ENCODE measurements at places on chromosomes 2 and 18.
A peak's percentile ranks its signal among the peaks of the same experiment; 100 is the strongest.

DNA sequence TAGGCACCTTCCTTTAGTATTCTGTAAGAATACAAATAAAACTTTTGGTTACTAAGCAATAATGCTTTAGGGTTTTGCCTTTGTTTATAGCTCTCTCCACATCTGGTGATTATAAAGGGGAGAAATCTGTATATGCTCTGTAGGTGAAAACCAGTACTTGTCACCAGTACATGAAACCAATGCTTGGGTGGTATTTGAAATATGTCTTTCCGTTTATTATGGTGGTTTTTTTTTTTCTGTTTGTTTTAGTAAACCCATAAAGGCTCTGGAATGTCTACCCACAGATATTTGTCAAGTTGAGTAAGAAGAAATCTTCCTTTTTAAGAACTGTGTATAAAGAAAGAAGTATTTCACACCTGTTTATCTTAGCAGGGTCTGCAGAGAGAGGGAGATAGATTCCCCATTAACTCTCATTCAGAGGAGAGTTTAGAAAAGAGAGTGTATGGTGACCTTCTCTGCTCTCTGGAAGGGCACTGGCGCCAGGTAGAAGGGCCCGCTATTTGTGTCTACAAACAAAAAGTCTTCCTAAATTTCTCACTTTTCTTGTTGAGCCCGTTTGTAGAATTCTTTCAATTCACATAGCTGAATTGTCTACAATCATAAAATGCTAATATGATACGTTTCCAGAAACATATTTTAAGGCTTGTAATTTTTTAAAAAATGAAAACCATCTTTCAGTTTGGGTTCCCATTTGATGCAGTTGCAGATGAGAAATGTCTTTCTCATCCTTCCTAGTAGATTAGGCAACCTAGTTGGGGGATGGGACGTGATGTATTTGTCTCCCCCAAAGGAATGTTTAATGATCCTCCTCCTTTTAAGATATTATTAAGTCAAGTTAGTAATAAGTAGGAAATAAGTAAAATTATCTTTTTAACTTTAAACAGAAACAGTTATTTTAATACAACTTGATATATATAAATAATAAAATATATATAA, 33.9 kb downstream of the MAP3K20 start:
- no peak for DNase-seq

GRCh38 chr2:149170911-149171310, 132.4 kb downstream of the LYPD6B start:
- no peak for DNase-seq

DNA sequence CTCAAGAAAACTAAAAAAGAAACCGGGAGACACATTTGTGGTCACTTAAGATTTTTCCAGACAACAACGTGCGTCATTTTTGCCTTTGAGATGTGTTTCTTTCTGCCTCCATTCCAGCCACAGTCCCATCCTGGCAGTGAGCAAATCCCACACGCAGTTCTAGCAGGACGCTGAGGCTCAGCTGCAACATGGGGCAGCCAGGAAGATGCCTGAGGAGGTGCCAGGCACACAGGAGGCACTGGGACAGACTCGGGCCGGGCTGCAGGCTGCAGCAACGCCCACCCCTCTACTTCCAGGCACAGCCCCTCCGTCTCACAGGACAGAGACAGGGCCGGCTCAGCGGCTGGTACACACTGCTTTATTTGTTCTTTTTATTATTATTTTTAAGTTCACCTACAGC, 13.1 kb downstream of the KLF11 start:
- DNase-seq, result no peak

DNA sequence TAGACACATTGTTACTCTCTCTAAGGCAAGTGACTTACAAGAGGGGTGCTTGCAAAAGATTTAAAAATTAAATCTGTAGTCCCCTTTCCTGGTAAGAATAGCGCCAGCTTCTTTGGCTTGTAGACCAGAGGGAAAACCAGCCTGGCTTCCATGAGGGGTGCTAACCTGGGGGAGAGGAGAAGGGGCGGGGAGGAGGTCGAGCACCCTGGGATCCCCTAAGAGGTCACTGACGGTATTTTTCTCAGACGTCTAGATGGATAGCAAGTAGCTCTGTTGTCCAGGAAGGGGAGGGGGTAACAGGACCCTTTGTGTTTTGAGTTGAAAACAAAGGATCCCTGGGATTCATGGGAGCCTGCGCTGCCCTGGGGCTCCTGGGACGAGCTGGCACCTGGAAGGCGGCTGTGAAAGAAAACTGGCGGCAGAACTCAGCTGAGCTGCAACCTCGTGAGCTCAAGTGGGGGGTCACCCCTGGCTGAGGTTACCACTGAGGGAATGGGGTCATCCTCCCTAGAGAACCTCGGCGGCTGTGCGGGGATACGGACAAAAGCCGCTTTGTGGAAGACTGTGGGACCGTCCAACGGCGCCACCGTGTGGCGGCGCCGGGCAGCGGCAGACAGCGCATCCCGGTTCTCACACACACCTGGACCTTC, 37.8 kb upstream of the MRPL19 start:
- DNase-seq, result peak; percentile 21

DNA sequence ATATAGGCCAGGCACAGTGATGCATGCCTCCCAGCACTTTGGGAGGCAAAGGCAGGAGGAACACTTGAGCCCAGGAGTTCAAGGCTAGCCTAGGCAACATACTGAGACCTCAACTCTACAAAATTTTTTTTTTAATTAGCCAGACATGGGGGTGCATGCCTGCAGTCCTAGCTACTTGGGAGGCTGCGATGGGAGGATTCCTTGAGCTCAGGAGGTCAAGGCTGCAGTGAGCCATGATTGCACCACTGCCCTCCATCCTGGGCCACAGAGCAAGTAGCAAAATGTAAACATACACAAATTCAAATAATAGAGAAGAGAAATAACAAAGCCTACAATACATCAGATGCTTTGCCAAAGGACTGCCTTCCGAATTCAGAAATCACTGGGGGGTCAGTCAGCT, 7.0 kb upstream of the SP3 start:
- DNase-seq, result no peak

GRCh38 chr2:207251022-207251421, 85.3 kb upstream of the KLF7 start:
- DNase-seq, result no peak

GRCh38 chr2:29052807-29053206, 21.5 kb downstream of the PCARE start:
- DNase-seq, result no peak

- no peak for DNase-seq
Observed at GRCh38 chr2:2575181-2575577, 244.1 kb upstream of the MYT1L start.

DNA sequence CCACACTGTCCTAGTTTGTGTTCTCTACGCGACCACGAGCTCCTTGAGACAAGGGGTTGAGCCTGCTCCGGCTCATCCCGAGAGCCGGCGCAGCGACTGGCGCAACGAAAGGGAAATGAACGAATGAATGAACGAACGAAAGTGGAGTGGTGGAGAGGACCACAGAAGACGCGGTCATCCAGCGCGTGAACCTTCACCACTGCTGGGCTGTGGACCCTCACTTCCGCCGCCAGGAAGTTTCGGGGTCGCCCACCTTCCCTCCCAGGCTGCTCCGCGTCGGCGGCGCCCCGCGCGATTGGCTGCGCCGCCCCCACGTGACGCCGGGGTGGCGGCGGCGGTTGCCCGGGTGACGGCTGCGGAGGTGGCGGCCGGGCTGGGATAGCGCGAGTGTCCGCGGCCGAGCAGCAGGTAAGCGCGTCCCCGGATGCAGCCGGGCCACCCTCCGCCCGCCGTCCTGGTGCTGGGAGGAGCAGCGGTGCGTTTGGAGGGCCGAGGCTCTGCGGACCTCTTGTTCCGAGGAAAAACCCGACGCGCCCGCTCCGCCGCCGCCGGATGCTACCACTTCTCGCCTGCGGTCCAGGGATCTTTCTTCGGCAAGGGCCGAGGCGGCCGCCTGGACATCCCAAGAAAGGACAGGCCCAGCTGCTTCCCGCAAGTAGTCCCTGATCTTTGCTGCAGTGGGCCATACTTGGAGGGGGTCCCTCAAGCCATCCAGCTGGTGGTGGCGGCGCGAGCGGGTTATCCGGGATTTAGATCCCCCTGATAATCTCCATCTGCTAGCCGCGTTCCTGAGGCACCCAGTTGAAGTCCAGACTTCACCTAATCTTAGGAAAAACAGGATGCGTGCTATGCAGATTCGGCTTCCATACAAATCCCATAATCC, at the start of gene ARMC9:
Gene ARMC9 (plus strand): TSS at position 341 of the 883 bp plus-strand sequence. CDS start 7,608 bp downstream, outside the sequence.
- DNase-seq, result peak; percentile 41

DNA sequence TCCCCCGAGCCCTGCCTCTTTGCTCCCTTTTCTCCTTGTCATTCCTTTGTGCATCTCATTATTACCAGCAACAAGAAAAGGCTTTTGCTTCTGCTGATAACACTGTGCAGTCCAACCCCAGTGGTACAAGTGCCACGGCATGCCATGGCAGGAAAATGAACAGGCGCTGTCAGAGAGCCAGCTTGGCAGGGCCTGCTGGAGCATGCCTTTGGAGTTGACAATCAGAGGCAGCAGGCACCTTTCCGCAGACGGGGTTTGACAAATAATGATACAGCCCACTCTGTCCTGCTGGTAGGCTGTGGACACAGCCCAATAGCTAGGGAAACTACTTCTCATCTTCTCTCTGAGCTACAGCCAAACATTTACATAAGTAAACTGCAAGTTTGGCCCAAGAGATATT, 243.9 kb upstream of the LRRTM1 start:
- no peak for DNase-seq

- DNase-seq, result no peak
Observed at GRCh38 chr2:169011698-169012097, 19.4 kb downstream of the ABCB11 start.

DNA sequence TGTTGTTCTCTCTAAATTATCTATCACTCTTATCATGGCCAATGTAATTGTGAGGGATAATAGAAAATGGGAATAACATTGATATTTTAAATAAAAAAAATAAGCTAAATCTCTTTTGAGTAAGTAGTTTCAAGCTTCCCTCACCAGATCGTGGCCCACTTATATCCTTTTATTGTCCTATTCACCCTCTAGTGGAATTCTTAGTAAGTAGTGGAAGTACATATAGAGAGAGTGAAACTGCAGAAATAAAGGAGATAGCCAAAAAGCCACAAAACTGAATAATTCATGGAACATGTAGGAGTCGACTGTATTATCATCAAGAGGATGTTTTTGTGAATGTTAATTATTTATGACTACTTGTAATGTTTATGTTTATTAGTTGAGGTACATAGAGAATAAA, 66.1 kb upstream of the DTNA start:
- no peak for DNase-seq

- no peak for DNase-seq
Observed at GRCh38 chr2:137969418-137969765, 5.1 kb downstream of the HNMT start.

DNA sequence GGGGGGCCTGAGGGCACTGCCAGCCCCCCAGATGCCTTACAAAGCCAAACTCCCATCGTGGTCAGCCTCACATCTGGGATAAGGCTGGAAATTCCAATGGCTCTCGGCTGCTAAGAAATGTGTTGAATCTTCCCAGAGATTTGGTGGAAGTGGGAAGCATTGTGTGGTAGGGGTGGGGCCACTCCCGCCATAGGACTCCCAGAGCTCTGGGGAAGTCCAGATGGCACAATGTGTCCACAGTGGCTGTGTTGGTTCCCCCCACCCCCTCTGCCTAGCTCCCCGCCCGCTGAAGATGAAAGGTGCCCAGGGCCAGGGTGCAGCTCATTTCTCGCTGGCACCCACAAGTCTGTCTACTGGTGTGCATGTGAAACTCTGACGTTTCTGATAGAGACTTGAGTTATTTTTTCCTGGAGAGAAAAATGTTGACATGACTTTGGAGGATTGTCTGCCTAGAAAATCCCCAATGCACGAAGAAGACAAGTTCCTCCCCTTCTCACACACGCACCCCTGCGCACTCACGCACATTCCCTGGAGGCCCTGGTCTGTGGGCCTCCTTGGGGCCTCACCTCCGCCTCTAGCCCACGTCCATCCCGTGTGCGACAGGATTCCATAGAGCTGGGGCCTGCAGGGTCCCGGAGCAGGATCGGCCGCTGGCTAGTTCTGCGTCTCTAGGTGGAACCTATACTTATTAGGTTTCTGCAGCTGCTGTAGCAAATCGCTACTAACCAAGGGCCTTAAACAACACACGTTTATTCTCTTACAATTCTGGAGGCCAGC, 199.1 kb downstream of the ZFP36L2 start:
- DNase-seq, result no peak

DNA sequence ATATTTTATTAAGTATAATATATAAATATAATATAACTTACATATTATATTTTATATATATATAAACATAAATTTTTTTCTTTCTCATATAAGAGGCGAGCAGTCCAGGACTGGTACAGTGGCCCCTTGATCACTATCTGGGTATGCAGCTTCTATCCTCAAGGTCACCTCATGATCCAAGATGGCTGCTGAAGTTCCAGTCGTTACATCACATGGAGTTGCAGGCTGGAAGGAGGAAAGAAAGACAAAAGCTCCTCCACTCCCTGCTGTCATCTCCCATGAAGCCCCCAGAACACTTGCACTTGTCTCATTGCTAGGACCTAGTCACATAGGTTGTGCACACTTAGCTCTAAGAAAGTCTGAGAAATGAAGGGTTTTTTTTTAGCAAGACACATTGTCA, 145.1 kb upstream of the SLC1A4 start:
- no peak for DNase-seq

DNA sequence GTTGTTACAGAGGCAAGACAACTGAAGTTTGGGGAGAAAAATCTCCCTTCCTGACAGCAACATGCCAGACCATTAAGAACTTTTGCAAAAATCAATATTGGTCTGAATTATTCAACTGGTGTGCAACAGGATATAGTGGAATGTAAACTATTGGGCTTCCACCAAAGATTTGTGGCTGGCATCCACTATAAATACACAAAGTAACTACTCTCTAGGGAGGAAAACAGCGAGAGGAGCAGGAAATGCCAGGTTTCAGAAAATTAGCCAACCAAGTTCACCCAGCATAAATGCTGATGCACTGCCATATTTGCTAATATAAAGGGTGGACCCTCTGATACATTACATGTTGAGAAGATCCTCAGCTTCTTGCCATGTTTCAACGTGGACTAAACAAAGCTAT, 267.6 kb upstream of the LYPD1 start:
- DNase-seq, result no peak

- no peak for DNase-seq
Observed at GRCh38 chr2:196955036-196955435, 28.5 kb upstream of the PGAP1 start.

GRCh38 chr2:118721817-118722551, 125.5 kb downstream of the EN1 start:
- DNase-seq, result no peak

GRCh38 chr2:107999158-107999557, 12.8 kb downstream of the SLC5A7 start:
- no peak for DNase-seq

DNA sequence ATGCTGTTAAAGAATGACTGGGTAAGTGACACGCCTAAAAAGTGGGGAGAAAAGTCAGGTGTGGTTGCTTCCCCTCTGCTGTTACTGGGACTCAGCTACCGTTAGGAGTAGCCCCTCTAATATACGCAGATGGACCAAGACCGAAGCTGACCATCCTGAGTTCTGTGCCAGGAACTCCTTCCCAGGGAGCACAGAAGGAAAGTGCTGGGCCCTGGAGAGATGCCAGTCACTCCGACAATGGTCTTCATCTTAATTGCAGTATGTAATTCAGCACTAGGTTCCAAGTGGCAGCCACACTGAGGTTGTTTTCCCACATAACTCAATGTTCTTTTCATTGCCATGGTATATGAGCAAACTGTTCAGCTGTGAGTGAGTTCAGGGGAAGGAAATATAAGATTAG, 19.6 kb upstream of the TMEM200C start:
- no peak for DNase-seq
